ENCODE measurements at places on chromosomes 16 and 17.

DNA sequence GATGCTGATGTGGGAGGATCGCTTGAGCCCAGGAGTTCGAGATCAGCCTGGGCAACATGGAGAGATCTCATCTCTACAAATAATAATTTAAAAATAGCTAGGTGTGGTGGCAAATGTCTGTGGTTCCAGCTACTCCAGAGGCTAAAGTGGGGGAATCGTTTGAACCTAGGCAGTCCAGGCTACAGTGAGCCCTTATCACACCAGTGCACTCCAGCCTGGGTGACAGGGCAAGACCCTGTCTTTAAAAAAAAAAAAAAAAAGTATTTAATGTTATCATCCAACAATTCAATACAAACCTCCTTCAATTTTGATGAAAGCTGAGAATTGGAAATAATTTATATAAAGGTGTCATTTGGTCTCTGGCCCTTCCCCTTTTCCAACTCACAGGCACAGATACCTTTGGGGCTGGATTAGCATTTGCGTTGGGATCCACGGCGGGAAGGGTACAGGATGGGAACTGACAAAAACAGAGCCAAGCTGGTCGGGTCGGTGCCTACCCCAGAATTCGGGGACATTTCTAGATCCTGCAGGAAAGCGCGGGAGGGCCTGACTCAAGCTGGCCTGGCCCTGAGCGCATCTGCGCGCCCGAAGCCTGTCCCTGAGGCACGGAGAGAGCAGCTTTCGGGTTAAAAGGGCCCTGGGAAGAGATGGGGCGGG lies 860 bp upstream of the DCAF7 start:
- DNase-seq = no peak

GRCh38 chr16:81450783-81451491 lies 6.3 kb downstream of the CMIP start:
- DNase-seq = no peak

DNA sequence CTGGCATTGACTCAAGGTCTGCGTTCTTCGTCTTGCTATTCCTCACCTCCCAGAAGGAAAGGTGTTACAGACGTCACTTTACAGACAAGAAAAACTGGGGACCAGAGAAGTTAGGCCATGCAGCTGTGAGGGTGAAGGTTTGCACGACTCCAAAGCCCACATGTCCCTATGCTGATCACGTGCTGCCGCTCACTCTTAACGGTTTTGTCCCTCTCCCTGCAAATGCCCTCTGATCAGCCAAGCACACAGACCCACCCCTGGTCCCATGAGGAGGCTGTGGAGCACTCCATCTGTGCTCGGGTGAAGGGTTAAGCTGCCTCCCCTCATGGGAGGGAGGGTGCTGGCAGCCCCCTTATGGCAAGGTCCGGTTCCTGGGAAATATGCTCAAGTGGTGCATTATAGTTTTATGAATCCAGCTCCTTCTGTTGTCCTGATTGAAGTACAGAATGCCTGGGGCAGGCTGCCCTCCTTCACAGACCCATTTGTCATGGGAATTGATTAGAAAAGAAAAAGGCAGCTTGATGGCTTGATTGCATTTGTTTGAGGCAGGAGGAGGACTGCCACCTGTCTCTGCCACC lies 18.8 kb downstream of the CCDC182 start:
- no peak for DNase-seq

- no peak for DNase-seq
Measured at GRCh38 chr16:77409311-77409710, 25.5 kb downstream of the ADAMTS18 start.

DNA sequence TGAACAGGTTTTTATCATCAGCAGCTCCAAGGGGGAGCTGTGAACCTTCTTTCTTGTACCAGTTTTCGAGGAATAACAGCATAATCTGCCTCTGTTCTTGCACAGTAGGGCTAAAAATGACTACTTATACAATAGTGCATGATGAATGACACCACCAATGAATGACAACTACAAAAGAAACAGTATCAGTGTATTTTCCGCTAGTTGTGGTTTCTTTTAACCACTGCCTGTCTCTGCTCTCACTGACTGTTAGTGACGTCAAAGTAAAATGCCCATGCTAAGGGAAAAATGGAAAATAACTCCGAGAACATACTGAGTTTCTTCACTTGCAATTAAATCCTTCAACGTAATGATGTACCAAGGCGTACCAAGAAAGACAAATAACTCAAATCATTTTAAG lies 294.9 kb downstream of the MAP2K6 start:
- DNase-seq = no peak

DNA sequence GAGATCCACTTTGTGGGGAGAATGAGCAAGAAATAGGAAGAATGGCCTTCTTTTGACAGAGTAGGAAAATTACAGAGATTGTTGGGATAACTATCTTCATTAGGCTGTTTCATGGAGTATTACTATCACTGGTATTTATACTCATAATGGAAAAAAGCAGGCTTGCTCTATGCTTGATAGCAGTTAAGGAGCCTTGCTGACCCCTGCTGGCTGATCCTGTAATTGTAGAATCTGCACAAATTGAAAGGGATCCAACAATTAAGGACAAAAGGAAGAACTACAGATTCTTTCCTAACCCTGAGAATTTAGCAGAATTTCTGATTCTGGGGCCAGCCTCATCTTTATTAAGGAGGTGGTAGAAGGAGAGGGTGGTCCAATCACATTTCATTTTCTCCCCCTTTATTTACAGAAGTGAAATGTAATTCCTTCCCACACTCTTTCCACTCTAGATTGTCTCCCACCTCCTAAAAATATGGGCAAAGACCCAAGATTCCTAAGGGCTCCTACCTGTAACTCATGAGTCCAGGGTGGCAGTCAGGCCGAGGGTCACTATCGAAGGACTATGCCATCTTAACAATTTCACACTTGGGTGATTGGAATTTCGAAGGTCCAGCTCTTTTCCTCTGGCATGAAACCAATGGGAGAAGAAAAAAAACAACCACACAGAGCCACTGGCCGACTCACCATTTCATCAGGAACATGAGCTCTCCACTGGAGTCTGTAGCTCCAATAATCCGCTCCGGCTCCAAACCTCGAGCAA lies 26.3 kb downstream of the NFE2L1 start:
- DNase-seq = no peak

DNA sequence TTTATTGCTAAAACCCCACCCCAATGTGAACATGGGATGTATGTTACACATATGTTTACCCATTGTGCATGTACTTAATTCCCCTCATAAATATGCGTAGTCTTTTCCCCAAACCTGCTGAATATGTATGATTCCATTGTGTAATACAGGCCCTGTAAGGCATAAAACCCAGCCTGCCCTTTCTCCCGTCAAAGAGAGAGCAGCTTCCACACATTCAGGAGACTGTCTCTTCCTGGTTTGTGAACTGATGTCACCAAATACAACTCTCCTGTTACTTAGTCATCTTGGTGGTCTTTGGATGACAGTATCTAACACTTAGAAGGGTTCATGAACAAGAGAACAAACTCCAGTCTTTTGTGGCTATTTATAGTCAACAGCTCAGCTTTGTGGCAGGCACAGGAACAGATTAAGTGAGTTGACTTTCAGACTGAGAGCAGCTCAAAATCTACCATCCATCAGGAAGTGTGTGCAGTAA lies 24.7 kb upstream of the TMC7 start:
- DNase-seq = no peak

DNA sequence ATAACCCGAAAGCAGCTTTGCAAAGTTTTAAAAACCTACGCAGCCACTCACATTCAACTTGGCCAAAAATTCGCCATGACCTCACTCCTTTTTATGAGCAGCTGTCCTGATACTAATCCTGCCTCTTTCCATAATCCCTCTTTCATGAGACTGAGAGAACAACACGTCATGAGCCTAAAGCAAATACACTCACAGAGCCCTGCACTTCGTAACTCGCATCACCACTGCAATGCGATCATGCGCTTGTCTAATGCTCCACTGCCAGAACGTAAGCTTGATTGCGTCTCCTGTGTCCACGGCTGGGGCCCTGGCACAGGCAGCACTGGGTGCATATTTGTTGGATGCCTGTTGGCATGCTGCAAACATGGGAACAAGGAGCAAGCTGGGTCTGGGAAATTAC lies 36.2 kb downstream of the CDRT4 start:
- DNase-seq = no peak

GRCh38 chr16:87611456-87611855 lies 9.1 kb downstream of the JPH3 start:
- DNase-seq = no peak

DNA sequence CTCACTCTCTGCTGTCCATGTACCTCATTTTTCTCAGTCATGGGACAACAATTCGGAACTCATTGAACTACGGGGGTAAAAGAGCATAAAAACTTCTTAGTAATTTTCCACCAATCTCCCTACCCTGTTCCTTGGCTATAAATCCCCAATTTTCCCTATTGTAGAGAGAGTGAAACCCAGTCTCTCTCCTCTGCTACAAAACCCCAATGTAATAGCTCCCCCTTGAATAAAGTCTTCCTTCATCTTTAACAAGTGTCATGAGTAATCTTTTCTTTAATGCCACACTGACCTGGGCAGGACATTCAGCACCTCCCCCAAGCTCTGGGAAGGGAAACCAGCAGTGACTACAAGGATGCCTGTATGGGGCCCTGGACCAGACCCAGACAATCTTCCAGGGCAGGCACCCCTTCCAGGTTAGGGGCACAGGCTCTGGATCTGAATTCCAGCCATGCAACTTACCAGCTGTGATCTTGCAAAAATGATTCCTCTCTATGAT lies 10.2 kb upstream of the EIF1 start:
- DNase-seq = no peak

All from cortex of kidney (tissue), 1 donor.